ENCODE measurements at places on chromosomes 4 and X.

DNA sequence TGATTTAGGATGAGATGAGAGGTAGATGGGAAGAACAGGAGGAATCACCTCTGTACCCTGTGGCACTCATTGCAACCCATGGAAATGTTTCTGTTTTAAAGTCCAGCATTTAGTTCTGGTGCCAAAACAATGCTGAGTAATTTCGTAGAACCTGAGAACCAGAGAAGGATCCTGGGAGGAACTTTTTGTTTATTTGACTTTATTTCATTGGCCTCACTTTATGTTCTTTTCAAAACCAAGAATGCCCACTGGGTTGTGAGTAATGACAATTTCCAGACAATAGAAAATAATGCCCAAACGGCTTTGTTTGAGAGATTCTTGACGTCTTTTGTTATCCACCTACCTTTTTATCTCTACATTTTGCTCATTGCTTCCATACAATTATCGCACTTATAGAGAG is 111.3 kb downstream of the SHROOM3 start:
- DNase-seq: no peak

DNA sequence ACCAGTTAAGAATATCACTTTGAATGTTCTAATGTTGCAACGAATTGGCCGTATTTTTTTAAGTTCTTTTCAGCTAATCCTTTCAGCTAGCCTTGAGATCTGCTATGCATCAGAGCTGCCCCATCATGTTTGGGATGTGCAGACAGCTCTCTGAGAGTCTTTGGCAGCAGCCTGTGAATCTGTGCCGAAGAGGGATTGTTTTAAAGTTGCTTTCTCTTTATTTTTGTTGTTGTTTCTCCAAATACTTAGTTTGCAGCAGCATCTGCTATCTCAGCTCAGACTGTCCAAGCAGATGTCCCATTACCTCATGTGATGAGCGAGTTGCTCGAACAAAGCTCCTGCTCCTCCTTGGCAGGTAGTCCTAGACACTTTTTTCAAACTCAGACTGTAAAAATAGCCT is 1002.5 kb upstream of the INTU start:
- DNase-seq: no peak

DNA sequence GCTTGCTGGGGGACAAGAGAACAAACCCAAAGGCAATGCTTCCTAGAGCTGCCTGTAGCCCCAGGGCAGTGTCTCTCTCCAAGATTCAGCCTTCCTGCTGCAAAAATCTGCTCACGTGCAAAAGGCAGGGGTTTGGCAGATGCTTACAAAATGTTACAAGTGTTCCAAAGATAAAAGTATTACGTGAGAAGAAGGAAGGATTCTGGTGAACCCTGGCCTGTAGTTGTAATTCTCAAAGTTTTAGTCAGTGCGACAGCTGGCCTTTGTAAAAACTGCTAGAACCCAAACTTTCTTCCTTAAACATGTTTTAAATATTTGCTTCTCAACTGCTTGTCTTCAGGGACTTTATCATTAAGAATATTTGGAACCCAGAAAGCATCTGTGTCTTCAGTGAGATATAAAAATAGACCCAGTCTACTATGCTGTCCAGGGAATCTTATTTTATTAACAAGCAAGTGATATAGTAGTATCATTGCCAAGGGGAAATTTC is 232.3 kb downstream of the FRMPD4 start:
- peak; percentile 70 for DNase-seq

- DNase-seq: peak; percentile 82
Observed at GRCh38 chrX:39850630-39851152, 247.1 kb downstream of the BCOR start.

DNA sequence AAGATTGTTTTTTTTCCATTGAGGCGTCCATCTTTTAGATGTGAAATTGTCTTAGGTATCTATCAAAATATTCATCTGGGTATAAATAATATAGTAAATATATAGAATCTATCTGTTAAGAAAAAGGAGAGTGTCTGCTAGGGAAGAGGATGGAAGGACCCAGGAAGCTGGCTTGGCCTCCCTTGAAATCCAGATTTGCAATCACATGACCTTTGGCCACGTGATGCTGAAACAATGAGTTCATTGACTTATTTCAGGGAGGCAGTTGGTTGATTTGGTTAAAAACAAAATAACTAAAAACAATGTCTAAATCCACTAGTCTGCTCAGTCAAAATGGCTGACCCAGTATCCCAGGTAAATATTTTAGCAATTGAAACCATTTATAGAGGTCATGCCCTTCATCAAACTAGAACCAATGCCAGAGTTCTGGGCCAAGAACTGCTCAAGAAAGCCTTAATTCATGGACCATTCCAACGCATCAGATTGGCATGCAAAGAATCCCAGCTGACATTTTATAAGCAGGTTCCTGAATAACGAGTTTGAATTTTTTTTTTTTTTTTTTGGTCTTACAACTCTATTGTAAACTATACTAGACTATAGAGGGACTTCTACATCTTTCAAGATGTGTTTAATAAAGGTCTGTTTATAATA is 172.7 kb downstream of the MID1 start:
- DNase-seq: peak; percentile 70

GRCh38 chr4:7788694-7789425 is 150.8 kb downstream of the AFAP1 start:
- no peak for DNase-seq

DNA sequence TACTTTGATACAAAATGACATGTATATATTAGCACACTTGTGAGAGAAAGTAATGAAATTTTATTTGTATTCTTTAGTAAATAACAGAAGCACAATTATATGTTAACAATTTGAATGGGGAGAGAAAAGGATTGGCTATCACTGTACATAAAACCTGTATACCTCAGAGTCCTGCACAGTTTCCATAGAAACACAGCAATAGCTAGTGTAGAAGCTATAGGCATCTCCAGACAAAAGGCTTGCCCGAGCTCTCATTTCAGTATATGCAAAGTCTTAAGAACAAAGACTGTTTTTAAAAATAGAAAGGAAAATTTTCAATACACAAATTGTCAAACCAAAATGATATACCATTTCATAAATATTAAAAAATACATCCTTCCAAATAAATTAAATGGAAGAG is 38.5 kb downstream of the GPM6A start:
- DNase-seq: no peak

- DNase-seq: no peak
Observed at GRCh38 chrX:23822397-23822796, 39.4 kb downstream of the SAT1 start.

- DNase-seq: no peak
Observed at GRCh38 chrX:14775416-14775815, 97.5 kb downstream of the FANCB start.

GRCh38 chr4:879729-880077 is 52.4 kb downstream of the GAK start:
- no peak for DNase-seq

DNA sequence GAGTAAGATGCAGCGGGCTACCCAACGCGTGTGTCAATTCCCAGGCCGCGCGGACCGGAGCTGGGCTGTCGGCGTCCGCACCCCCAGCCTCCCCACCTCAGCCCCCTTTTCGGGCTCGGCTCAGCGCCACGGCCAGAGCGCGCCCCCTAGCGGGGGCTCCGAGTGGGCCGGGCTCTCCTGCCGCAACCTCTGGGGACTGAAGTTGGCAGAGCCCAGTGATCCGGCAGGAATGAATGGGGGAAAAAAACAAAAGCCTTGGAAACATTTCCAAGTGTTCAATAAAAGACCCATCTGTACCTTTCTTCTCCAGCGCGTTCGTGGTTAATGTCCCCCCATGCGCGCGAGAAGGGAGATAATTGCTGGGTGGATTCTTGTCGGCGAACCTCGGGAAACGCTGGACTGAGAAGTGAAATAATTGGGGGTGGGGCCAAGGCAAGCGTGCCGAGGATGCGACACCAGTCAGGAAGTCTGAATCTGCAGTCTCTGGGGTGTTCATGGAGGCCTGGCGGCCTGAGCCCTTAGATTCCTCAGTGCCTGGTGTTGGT is 5.2 kb upstream of the ARX start:
- no peak for DNase-seq

GRCh38 chrX:106954041-106954440 is 33.8 kb downstream of the CLDN2 start:
- DNase-seq: no peak

All from fibroblast of skin of right biceps (primary cell).